RKO (cell line): ENCODE measurements at places on chromosomes 6 and 20.

DNA sequence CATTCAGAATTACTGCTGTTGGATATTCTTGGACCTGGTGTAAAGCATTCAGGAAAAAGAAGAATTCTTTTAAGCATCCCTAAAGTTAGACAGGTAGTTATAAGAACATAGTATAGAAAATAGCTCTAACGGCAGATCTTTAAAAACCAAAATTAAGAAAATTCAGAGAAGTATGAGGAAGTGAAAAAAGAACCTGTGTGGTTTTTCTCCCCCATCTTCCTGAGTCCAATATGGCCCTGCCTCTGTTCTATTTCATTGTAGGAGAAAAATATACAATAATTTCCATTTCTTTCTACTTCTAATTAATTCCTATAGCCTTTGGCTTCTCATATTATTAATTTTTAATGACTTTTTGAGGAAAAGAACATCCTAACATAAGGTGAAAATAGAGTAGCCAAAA is 47.1 kb downstream of the FHL5 start:
- no peak for DNase-seq

GRCh38 chr6:116371120-116371917 is 572 bp downstream of the DSE start:
- peak; percentile 81 for DNase-seq

- DNase-seq: peak; percentile 57
Measured at GRCh38 chr20:63642527-63643247, 10.5 kb downstream of the STMN3 start.

GRCh38 chr6:132247381-132248159 is 153.7 kb downstream of the MOXD1 start:
- no peak for DNase-seq

DNA sequence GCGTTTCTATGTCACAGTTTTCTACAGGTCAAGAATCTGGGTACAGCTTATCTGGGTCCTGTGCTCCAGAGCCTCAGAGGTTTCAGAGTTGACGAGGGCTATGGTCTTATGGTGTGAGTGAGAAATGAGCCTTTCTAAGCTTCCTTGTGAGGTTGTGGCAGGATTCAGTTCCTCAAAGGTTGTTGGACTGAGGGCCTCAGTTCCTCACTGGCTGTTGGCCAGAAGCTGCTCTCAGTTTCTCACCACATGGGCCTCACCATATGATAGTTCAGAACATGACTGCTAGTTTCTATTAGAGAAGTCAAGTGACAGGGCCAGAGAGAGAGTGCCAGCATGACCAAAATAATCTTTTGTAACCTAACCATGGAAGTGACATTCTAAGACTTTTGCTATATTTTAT is 96.1 kb downstream of the NUS1 start:
- DNase-seq: no peak

DNA sequence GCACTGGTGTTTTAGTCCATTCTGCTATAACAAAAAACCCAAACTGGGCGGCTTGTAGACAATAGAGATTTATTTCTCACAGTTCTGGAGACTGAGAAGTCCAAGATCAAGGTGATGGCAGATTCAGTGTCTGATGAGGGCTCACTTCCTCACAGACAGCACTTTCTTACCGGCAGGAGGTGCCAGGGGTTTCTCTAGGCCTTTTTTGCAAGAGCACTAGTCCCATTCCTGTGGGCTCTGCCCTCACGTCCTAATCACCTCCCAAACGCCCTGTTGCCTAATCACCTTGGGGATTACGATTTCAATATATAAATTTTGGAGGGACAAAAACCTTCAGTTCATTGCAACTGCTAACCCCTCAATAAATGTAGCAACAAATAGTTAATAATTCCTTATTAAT is 140.0 kb upstream of the SGK1 start:
- no peak for DNase-seq

- DNase-seq: peak; percentile 23
Measured at GRCh38 chr6:92762443-92763273, 656.7 kb downstream of the EPHA7 start.

DNA sequence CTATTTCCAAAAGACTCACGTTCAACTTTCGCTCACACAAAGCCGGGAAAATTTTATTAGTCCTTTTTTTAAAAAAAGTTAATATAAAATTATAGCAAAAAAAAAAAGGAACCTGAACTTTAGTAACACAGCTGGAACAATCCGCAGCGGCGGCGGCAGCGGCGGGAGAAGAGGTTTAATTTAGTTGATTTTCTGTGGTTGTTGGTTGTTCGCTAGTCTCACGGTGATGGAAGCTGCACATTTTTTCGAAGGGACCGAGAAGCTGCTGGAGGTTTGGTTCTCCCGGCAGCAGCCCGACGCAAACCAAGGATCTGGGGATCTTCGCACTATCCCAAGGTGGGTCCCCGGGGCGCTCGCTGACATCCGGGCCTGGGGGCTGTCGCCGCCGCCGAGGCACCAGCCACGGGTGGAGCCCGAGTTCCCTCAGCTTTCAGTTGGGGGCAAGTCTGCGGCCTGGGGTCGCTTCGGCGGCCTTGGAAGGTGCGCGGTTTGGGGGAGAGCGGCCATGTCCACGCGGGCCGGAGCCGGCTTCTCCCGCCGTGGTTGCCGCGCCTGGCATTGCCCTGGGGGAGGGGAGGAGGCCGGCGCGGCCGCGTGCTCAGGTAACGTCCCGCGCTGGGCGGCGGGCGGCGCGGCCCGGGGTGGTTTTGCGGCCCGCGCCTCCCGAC is 429 bp downstream of the AMD1 start:
- no peak for DNase-seq

- no peak for DNase-seq
Measured at GRCh38 chr6:80544555-80544954, 438.1 kb downstream of the BCKDHB start.

DNA sequence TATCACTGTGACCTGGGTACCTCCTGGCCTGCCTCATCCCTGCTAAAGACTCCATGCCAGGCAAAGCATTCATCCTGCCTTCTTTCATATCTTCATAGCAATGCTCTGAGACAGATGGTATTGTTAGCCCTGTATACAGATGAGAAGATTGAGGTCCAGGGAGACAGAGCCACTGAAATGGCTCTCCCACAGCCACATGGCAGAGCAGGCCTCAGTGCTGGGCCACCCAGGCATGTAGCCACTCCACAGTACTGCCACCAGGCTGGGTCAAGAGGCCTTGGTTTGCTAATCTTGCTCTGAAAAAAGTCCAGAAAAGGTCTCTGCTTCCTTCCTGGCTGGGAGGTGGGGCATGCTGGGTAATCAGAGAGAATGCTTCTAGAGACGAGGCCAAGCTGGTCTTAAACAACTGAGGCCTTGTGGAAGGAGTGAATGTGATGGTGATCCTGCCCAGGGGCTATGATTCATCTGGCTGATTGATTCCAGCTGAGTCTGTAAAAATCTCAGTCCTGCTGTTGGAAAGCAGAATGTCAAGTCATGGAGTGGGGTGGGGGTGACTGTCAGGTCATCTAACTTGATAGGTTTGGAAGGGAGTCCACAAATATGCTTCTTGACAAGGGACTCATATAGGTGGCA is 29.8 kb downstream of the HM13 start:
- peak; percentile 47 for DNase-seq

DNA sequence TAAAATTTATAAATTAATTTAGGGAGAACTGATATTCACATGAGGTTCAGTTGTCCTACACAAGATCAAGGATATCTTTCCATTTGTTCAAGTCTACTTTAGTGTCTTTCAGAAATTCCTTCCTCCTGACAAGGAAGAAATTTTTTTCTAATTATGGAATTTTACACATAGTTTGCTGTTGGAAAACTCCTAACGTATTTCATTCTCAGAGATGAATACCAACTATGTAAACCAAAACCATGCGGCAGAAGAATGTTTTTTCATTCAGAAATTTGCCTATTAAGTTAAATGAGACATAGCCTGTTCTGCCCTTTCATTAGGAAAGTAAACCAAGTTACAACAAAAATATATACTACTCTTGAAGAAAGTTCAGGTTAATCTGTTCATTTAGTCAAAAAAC is 111.2 kb upstream of the PRDM1 start:
- no peak for DNase-seq

DNA sequence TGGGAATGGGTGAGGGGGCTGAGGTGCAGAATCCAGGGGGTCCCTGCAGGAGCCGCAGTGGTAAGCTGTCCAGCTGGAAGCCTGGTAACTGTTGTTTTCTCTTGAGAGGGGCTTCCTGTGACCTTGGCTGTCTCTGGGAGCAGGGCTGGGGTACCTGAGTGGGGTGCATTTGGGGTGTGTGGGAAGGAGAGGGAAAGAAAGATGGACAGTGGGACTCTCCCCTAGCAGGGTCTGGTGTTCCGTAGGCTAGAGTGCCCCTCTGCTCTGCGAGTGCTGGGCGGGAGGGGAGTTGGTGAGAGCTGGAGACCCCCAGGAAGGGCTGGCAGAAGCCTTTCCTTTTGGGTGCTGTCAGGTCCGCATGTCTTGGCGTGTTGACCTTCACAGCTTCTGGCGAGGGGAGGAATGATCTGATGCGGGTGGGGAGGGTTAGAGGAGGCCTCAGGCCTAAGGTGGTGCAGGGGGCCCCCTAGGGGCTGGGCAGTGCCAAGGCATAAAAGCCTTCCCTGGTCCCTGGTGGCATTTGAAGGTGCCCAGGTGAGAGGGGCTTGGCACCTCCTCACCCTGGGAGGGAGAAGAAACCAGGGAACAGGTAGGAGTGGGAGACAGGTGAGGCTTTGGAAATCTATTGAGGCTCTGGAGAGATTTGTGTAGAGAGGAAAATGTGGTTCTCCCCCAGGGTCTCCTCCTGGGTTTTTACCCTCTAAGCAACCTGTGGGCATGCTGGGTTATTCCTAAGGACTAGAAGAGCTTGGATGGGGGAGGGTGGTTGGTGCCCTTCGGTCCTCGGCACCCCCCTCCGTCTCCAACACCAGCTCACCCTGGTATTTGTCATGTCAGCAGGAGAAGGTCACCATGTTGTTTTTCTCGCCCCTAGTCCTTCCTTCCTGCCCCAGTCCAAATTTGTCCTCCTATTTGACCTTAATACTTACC is 3.3 kb downstream of the VEGFA start:
- DNase-seq: peak; percentile 73

- no peak for DNase-seq
Measured at GRCh38 chr6:46637145-46637544, 15.5 kb downstream of the CYP39A1 start.

GRCh38 chr6:19998541-19998940 is 161.4 kb downstream of the ID4 start:
- no peak for DNase-seq

DNA sequence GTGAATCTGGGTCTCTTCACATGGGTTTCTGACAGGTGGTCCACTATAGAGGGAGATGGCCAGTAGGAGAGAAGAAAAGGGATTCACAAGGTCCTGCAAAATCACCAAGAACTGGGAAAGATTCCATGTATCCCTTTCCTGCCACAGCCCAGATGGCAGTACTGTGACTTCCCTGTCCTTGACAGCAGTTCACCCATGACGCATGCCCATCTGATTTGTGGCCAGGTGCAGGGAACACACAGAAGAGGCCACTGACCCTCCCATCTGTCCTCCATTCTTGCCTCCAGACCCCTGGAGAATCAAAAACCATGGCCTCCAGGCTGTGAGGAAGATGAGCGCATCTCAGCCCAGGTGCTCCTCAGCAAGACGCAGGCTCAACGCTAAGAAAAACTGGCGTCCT is 183.1 kb upstream of the RREB1 start:
- DNase-seq: no peak

DNA sequence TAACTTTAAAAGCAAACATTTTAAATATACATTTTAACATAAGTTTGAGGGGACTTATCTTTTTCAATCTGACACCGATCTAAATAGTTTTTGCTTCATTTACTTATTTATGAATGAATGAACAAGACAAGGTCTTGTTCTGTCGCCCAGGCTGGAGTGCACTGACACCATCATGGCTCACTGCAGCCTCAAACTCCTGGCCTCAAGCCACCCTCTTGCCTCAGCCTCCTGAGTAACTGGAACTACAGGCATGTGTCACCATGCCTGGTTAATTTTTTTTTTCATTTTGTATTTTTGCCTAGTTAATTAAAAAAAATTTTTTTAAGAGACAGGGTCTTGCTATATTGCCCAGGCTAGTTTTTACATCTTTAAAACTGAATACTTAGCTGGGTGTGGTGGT is 25.4 kb downstream of the FBXO9 start:
- DNase-seq: peak; percentile 49

- DNase-seq: no peak
Measured at GRCh38 chr6:108825326-108825725, 22.9 kb upstream of the ARMC2 start.

- peak; percentile 36 for DNase-seq
Measured at GRCh38 chr20:8749986-8750385, 318.9 kb upstream of the PLCB4 start.

- DNase-seq: no peak
Measured at GRCh38 chr6:169162249-169162648, 91.4 kb downstream of the THBS2 start.

DNA sequence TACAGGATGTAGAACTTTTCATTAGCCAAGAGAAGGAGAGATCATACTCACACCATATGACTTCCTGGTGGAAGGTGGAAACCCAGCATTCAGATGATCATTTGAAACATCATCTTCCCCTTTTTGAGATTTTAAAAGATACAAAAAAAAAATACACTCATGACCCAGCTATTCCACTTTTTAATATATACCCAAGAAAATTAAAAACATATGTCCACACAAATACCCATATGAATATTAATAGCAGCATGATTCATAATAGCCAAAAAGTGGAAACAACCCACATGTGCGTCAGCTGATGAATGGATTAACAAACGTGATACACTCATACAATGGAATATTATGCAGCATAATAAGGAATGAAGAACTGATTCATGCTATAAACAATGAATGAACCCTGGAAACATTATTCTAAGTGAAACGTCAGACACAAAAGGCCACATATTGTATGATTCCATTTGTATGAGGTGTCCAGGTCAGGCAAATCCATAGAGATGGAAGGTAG is 130.0 kb upstream of the SGK1 start:
- DNase-seq: peak; percentile 43

- DNase-seq: peak; percentile 77
Measured at GRCh38 chr20:4956200-4956810, 45.0 kb downstream of the SLC23A2 start.

- DNase-seq: no peak
Measured at GRCh38 chr20:63148696-63149095, 67.2 kb downstream of the YTHDF1 start.

- DNase-seq: no peak
Measured at GRCh38 chr6:45206793-45207492, 121.2 kb upstream of the RUNX2 start.

- no peak for DNase-seq
Measured at GRCh38 chr6:1052262-1052661, 259.6 kb upstream of the FOXQ1 start.

- DNase-seq: no peak
Measured at GRCh38 chr6:1526398-1527072, 83.2 kb upstream of the FOXC1 start.
